GM04503 (cell line): ENCODE measurements at places on chromosomes 7 and 10.

GRCh38 chr10:86127274-86127819 is 239.2 kb downstream of the GRID1 start:
- no peak for DNase-seq

- no peak for DNase-seq
Observed at GRCh38 chr7:122790591-122790990, 87.9 kb upstream of the RNF148 start.

- no peak for DNase-seq
Observed at GRCh38 chr7:81527651-81528050, 242.2 kb downstream of the HGF start.

GRCh38 chr7:106279425-106280197 is 5.2 kb downstream of the NAMPT start:
- DNase-seq = no peak

GRCh38 chr7:42093349-42093905 is 143.6 kb downstream of the GLI3 start:
- no peak for DNase-seq

DNA sequence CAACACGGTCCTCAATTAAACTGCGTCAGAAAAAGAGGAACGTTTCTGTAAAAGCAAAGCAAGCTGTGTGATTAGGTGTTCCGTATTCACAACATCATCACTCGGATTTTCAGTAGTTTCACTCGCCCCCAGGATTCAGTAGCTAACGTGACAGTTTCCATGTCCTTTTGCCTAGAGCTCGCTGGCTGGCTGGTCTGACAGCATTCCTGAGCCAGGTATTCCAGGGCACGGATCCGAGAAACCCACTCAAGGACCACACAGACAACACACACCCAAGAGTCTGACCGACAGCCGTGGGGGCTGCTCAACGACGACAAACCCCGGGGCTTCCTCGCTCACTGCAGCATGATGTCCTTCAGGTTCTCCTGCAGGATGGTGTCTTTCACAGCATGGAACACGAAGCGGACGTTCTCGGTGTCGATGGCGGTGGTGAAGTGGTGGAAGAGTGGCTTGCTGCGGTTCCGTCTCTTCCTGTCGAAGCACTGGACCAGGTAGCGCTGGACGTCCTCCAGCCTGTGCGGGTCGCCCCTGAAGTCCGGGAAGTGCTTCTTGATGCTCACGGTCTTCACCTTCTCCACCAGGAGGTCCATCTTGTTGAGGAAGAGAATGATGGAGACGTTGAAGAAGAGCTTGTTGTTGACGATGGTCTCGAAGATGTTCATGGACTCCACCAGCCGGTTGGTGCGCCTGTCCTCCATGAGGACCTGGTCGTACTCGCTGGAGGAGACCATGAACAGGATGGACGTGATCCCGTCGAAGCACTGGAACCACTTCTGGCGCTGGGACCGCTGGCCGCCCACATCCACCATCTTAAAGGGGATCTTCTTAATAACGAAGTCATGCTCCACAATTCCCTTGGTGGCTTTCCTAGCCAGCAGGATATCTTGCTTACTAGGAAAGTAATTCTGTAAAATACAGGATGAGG is 43.1 kb downstream of the AMZ1 start:
- DNase-seq = no peak

- DNase-seq = no peak
Observed at GRCh38 chr7:128221929-128222403, 19.1 kb upstream of the LEP start.

DNA sequence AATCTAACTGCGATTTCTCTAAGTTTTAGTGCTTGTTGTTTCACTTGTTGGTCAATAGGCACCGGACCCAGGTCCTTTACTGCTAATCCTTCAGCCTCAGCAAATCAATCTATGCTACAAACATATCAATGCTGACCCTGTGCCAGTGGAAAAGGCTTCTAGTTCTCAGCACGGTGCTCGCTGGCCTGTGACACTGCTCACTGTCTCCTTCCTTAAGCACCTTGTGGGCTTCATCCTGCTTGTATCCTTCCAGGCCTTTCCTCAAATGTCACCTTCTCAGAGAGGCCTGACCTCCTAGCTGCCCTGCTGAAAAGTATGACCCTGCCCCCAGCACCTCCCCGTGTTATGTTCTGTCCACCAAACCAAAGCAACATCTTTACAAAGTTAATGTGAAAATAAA is 201.2 kb upstream of the FRMD4A start:
- DNase-seq = no peak

DNA sequence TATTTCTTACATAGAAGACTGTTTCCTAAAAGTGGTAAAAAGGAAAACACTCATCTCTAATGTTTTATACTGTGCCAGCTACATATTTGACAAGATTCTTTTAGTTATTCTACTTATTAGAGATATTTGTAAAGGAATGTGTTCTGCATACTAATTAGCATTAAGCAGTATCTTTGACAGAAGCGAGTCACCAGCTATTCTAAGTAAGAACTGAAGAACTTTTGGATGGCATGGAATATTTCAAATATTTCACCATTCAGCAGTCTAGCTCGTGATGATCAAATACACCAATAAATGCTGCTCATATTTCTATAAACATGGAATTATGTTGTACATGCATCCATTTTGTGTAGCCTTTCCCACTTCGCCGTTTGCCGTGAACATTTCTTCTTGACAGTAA is 241.6 kb upstream of the TCF7L2 start:
- DNase-seq = no peak

DNA sequence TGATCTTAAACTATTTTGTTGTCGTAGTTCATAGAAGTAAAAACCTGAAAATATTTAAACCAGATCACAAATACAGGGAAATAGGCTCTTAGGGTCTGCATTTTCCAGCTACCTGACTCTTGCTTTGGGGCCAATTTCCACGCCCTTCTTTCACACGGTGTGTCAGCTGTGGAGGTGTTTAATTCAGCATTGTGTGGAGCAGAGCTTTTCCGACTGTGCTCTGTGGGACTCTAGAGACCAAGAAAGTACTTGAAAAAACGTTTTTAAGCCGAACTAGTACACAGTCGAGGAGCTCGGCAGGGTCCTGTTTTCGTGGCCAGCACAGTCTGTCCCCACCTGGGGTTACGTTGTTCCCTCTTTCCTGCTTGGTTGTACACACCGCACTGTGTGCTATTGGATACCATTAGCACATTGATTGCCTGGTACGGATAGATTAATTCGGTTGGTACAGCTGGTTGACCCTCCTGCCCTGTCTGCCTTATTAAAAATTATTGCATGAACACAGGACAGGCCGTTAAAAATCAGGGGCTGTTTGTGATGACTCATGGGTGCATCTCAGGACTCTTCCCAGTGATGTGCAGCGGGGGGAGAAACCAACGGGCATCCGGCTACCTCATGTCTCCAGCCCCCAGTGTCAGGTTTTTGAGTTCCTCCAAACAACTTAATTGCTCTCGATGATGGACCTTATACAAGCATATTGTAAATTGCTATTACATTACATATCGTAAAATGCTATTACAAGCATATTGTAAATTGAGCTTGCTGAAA is 80.7 kb upstream of the BTBD16 start:
- DNase-seq = no peak

DNA sequence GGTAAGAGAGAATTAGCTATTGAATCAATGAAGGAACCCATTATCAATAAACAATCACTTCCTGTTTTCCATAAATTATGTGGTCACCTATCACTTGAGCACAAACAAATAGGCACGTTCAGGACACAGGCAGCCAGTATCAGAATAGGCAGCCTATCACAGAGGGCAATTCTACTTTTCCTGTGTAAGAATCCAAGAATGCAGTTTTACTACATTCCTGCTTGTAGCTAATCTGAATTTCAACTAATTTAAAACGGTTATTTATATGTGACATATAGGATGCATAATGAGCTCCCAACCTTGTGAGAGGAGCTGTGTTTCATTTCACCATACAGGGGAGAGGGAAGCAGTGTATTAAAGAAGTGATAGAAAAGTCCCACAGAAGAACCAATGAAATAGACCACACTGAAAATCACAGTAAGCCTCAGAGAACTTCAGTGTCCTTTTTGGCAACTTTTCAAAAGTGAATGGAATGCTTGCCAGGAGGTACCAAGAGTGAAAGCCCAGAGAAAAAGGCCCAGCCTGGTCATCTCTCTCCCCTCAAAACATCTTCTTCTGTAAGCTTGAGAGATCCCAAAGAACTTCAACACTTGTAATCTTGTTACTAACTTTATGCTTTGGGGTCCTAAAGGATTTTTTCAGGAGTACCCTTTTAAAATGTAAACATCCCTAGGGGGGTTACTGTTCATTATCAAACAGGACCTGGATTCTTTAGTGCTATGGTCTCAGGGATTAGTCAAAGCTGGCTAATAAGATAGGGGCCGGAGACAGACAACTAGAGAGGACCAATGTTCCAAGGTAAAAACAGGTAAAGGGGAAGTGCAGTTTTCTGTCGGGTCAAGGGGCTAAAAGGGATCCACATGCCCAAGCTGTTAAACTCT is 1.3 kb downstream of the IMMP2L start:
- peak; percentile 3 for DNase-seq

GRCh38 chr10:3963191-3963673 is 178.2 kb upstream of the KLF6 start:
- no peak for DNase-seq

DNA sequence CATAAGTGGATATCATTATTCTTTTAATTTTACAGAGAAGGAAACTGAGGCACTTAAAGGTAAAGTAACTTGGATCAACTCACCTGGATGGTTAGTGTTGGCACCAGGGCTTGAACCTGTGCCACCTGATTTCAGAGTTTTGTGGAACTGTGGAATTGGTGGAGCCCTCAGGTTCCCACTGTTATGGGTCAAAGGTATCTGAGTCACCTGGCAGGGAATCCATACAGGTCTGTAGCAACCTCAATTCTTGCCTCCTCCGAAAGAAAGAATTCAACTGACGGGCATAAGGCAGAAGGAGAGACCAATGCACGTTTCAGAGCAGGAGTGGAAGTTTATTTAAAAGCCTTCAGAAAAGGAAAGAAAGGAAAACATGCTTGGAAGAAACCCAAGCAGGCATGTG is 25.2 kb upstream of the ADAMTS14 start:
- DNase-seq = no peak

- DNase-seq = no peak
Observed at GRCh38 chr7:139597028-139597427, 73.5 kb downstream of the CLEC2L start.

DNA sequence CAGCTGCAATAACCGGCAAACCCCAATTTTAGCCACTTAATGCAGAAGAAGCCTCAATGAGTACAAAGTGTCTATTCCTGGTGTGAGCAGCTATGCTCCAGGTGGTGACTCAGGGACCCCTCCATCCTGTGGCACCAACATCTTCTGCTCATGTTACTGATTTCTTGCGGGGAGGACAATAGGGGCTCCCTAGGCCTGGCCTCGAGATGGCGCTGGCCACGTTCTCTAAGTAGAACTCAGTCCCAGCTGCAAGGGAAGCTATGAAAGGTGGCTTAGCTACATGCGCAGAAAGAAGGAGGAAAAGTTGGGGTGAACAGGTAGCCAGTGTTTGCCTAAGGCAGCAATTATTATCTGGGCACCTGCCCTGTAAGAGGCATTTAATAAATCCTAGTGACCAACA is 6.6 kb downstream of the GJD4 start:
- no peak for DNase-seq

DNA sequence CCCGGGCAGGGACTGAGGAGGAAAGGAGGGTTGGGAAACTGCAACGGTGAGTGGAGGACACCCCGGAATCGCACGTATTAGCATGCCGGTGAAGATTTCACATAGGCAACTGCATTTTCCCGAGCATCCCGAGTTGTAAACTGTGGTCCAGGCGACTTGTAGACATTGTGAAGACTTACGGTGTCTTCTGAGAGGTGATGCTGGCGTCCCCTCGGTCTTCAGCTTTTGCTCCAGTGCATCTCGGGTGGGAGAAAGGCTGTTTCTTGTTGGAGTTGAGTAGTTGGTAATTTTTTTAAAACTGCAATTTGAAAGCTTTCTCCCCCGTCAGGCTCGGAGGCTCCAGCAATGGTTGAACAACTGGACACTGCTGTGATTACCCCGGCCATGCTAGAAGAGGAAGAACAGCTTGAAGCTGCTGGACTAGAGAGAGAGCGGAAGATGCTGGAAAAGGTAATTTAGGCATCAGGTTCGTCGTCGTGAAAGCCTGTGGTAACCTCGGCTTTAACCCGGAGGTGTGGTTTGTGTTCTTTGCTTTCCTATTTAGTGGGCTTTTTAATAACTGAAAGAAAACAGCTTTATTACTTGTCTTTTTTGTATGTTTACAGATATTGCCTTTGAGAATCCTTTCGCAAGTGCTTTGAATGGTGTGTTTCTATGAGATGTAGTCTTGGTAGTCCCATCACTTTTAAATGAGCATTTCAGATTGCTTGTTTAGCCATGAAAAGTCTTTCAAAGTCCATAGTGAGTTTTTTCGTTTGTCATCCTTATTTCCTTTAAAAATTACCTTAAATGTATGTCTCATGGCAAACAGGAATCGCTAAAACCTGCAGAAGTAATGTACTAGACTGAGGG is 687 bp downstream of the HELLS start:
- peak; percentile 6 for DNase-seq

DNA sequence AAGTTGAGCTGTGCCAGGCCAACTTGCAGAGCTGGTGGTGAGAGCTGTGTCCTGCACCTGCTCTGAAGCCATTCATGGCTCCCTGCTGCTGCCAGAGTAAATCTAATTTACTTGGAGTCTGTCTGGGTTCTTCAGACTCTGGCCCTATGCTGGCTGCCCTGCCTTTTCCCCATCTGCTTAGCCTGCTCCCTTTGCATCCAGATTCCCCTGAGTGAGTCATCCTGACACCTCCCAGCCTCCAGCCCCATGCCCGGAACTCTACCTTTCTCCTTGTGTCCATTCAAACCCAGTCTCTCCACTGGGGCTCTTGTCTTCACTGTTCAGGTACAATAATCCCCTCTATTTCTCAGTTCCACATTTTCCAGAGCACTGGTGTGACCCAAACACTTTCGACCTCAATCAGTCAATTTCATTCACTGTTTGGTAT is 434.4 kb upstream of the ZMIZ1 start:
- DNase-seq = no peak

DNA sequence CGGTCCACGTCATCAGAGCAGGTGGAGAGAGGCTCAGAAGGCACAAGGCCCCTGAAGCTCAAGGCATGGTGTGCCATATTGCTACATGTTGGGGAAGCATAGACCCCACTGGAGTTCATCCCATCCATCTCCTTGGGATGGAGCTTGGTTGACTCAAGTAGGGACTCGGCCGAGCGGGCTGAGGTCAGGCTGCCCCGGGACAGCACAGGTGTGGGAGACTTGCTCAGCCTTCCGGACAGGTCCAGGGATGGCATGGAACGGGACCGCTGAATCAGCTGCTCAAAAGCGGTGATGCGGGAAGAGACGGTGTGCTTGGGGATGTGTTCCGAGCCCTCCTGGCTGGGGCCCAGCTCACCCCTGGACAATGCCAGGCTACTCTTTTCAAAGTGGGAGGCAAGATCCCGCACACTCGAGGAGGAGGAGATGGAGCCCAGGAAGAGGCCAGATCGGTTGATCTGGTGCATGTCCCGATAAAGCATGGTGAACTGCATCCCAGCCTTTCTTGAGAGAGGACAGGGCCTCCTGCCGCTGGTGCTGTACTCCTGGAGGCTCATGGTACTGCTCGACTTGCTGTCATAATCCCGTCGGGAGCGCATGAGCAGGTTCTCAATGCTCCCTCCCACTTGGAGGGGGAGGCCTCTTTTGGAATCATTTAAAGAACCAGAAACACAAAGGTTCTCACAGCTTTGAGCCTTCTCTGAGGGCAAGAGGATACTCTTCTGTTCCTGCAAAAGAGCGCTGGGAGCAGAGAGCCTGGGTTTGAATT is 65.6 kb upstream of the PDLIM1 start:
- no peak for DNase-seq
